ENCODE measurements at places on chromosomes 16 and 17.

DNA sequence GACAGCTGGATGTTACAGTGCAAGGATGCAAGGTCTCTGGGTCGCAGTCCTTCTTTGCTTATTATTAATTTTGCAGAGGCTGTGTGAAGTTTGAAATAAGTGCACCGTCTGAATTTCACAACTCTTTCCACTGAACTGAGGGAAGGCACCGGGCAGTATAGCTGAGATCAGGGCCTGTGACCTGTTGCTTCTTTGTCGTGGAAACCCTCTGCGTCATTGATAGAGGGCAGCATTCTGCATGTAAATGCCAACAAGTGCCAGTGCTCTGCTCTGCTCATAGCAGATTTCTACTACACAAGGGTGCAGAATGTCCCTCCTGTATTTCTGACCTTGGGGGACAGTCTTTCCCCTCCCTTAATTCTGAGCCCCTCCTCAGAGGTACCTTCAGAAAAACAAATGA is 26.0 kb downstream of the CD300LF start:
- no peak for DNase-seq

- no peak for DNase-seq
These were observed 2.4 kb downstream of the ZNF768 start for GRCh38 chr16:30523768-30524574.

GRCh38 chr16:13909872-13910303 is 10.1 kb upstream of the ERCC4 start:
- DNase-seq, result no peak

- DNase-seq, result no peak
These were observed 200.5 kb upstream of the NLRP1 start for GRCh38 chr17:5784791-5785190.

DNA sequence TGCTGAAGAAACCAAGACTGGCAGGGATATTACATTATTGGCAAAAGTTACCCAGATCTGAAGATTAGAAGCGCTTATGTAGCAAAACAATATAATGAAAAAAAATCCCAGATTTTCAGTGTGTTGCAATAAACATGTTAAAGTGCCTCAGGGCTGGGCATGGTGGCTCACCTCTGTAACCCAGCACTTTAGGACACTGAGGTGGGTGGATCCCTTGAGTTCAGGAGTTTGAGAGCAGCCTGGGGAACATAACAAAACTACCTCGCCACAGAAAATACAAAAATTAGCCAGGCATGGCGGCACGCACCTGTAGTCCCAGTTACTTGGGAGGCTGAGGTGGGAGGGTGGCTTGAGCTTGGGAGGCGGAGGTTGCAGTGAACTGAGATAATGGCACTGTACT is 6.8 kb downstream of the ZNF207 start:
- no peak for DNase-seq

DNA sequence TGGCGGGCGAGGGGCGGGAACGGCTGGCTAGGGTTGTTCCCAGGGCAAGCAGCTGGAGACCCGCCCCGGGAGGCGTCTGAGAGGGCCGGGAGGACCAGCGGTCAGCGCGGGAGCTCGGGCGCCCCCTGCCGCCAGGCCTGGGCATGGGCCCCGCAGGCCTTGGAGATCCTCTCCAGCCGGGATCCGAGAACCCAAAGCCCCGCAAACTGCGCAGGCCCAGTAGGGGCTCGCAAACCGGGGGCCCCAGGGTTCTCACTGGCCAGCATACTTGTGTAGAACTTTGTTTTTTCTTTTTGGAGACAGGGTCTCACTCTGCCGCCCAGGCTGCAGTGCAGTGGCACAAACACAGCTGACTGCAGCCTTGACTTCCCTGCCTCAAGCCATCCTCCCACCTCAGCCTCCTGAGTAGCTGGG is 20.8 kb upstream of the ZNF423 start:
- no peak for DNase-seq

- no peak for DNase-seq
These were observed 327.7 kb upstream of the CDH11 start for GRCh38 chr16:65449526-65449925.

DNA sequence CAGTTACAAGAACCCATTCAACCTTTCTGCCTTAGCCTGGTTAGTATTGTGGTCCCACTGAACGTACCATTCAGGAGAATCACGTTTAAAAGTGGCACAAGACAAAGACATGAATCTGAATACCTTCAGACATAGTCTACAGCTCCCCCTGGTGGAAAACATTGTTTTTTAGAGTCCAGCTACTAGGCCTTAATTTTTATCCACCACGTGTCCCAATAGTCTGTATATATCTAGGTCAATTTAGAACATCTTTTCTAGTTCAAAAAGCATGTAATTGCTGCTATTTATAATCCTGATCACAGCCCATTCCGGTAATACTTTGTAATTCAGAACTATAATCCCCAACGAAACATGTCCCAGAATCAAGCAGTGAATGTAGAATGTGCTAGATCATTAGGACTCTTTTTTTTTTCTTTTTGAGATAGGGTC is 13.7 kb upstream of the GUCY2D start:
- DNase-seq, result no peak

DNA sequence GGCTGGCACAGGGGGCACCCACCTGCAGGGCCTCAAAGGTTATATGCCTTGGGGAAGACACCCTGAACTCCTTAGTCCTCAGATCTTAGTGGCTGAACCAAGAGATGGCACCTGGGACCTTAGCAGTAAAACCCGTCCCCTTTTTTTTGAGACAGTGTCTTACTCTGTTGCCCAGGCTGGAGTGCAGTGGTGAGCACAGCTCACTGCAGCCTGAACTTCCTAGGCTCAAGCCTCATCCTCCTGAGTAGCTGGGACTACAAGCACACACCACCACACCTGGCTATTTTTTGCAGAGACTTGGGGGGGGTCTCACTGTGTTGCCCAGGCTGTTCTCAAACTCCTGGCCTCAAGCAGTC is 237.2 kb downstream of the MRTFB start:
- DNase-seq, result no peak

DNA sequence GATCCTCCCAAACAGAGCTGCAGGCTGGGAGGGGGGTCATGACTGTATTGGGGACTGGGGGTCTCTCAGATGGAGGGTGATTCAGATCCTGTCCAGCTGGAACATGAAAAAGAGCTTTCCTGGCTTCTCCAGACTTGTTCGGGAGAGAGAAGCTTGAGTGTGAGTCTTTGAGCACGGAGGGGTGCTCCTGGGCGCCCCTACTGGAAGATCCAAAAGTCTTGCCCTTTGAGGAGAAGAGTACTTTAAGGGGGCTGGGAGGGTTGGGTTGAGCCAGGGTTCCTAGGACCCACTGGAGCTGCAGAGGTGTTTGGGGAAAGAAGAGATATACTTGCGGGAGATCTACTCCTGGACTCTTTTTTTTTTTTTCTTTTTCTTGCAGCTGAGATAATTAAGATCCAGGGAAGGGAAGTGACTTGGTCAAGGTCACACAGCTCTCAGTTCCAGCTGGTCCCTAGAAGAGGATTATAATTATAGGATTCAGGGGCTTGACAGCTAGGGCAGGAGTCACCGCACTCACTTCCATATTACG is 8.4 kb downstream of the RARA start:
- DNase-seq, result no peak

- no peak for DNase-seq
These were observed 49.4 kb upstream of the PVALEF start for GRCh38 chr17:81115749-81116464.

DNA sequence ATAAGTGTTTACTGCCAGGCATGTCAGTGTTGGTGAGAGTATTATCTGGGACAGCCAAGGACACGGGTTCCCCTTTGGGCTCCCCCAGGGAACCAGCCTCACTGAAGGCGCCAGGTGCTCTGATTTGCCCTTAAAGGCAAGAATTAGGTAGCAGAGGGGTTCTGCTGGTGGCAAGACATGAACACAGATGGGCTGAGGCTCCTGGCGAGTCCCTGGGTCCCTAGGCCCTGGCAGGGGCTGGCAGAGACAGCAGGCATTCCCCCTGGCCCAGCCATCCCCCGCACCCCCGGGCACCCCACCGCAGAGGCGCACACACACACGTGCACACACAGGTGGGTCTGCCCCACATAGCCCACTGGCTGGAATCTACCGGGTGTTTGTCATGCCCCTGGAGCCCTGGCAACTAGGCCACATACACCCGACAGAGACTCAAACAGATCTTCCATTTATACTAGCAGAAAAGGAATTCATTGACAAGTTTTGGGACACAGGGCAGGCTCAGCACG is 153.3 kb downstream of the C16orf78 start:
- DNase-seq, result no peak

GRCh38 chr17:44976206-44976605 is 8.1 kb upstream of the C1QL1 start:
- DNase-seq, result no peak

DNA sequence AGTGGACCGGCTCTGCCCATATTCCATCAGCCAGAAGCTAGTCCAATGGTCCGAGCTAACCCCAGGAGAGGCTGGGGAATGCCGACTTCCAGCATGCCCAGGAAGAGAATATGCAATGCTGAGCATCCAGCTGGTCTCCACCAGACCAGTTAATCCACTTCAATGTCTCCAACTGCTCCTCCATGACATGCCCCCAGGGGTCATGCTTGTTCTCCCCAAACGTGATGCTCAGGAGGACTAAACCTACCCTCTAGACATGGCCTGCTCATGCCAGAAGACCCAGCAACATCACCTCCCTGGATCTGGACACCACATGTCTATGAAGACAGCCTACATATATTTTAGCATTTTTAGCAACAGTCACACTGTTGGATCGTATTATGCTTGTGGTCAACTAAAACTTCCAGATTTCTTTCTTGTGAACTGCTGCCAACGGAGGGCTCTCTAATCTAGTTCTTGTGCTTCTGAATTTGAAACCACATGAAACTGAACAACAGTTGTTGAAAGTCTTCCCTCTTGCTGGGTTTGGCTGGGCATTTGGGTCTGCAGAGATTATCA is 245.1 kb downstream of the SOX9 start:
- no peak for DNase-seq

GRCh38 chr16:46857368-46857945 is 26.5 kb upstream of the C16orf87 start:
- DNase-seq, result no peak

DNA sequence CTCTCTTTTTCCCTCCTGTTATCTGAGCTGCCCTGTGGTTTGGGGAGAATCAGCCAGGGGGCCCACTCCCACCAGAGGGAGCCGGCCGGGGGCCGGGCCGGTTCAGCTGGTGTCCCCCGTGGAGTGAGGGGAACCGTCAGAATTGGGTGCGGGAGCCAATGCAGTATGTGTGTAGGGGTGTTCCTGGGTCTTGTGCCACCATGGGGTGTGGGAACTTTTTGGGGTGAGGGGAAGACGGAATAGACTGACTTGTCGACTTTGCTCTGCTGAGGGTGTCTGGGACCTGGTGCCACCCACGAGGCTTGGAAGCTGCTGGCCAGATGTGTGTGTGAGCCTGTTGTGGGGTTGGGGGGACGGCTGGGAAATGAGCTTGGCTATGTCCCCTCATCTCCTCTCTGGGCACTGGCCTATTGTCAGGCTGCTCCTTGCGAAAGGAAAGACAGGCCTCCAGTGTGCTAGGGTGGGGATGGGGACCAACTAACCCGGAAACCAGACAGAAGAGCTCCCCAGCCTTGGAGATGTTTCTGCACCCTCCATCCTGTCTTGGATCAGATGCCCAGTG is 9.9 kb downstream of the RARA start:
- DNase-seq, result no peak

DNA sequence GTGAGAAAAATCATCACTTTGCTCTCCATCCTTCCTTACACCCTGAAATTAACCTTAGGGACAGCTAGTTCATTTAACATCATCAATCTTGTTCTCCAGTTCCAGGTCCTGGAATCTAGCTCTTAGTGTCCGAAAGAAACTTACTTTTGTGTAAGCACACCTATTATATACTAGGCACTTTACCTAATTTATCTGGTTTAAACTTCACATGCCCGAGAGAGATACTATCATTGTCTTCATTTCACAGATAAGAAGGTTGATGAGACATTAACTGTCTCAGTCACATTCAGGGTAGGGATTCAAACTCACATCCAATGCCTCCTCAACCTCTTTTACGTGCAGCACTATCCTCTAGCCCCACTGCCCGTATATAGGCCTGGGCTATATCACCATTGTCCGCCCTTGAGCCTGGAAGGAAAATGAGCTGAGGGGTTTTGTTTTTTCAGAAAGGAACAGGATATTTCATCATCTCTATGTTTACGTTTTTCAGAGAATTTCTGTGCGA is 501 bp upstream of the AP2B1 start:
- DNase-seq, result no peak

DNA sequence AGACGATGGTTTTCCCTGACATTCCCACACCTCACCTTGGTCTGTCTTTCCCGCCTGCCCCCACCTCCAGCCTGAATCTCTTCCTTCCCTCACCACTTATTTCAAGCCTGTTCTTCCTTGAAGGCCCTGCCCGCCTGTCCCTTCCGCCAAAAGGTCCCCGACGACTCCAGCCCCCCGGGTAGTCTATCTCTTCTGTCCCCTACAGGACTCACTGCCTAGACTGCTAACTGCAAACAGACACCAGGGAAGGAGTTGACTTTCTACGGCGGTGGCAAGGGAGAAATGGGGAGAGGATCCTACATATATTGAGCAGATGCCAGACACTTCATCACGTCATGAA is 53.7 kb downstream of the NT5M start:
- no peak for DNase-seq

GRCh38 chr17:79864617-79865250 is 25.5 kb upstream of the CBX4 start:
- no peak for DNase-seq

DNA sequence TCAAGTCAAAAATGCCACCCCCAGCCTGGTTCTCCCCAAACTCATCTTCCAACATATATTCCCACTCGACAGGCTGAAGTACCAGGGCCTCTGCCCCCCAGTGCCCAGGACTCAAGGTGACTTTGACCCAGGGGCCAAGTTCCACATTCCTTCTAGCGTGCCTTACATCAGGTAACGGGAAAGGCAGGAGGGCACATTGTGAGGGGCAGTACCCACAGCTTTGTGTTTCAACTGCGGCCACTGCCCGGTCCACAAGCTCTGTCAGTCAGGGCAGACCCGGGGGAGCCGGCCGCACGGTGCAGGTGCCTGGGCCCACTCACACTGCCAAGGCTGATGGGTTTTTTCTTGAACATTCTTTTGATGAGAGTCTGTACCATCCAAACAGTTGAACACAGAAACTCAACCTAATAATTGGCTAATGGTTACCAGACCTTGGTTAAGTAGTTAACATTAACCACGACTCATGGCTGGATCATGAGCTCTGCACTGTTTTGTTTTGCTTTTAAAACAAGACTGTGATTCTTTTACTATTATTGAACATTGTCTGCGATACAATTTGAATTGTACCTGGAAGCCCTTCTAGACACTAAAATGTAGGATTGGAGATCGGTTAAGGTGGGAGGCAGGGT is 17.6 kb downstream of the ACE start:
- DNase-seq, result no peak

- no peak for DNase-seq
These were observed 1.4 kb downstream of the BBS2 start for GRCh38 chr16:56518425-56518824.

DNA sequence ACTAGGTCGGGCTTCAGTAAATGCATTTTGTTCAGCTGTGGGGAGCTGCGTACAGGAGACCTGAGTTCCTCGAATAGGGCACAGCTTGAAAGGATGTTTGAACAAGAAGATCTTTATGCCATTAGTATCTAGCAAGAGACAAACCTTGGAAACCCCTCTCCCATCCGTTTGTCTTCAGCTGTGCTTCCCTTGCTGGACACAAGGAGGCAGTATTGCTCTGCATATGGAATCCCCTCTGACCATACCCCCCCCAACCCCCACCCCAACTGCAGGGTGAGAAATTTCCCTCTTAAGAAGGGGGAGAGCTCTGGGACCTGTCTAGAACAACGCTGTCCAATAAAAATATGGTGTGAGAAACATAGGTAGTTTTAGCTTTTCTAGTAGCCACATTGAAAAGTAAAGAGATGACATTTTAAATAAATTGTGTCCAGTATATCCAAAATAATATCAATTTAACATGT is 1.6 kb downstream of the MRM1 start:
- DNase-seq, result peak; percentile 33

- DNase-seq, result no peak
These were observed 25.7 kb downstream of the ARHGAP23 start for GRCh38 chr17:38453951-38454421.

Measured in stimulated activated CD4-positive, alpha-beta T cell treated with anti-CD3 and anti-CD28 coated beads, TNF-alpha, amount 100 ng/mL, for 1 hour (primary cell).